ENCODE measurements at places on chromosomes 13 and 19.

DNA sequence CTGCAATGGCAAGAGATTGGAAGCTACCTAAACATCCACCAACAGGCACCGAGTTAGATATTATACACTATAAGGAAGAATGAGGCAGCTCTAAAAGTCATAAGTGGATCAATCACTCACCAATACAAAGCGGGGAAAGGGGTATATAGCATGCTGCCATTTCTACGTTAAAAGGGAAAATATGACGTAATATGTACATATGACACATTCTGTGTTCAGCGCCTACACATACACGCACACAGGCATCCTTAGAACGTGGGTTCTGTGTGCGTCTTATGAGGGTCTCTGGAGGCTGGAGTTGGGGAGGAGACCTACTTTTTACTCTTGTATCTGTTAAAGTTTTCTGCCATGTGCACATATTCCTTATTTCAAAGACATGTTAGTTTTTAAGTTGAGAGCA, 5.9 kb downstream of the IL17D start:
- no peak for DNase-seq

GRCh38 chr19:30602661-30603350, 230.6 kb downstream of the ZNF536 start:
- DNase-seq = no peak

GRCh38 chr13:97205982-97206381, 16.2 kb upstream of the MBNL2 start:
- DNase-seq = no peak

DNA sequence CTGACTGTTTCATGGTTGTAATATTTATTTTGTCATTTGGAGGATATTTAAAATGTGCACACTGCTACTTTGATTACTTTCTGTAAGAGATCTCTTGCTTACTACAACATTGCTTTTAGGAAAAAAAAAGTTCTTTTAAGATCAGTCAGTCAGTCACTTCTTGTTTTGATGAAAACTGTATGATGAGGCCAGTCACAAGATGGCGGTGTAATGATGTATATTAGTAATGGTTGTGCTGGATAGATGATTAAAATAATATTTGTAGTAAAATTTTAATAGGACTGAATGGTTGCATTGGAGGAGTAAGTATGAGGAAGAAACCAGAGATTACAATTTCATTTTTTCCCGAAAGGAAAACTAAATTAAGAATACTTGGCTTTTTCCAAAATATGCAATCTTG, 2411.1 kb downstream of the PCDH9 start:
- no peak for DNase-seq

- no peak for DNase-seq
These were observed 19.6 kb downstream of the PLIN4 start for GRCh38 chr19:4498694-4499093.

DNA sequence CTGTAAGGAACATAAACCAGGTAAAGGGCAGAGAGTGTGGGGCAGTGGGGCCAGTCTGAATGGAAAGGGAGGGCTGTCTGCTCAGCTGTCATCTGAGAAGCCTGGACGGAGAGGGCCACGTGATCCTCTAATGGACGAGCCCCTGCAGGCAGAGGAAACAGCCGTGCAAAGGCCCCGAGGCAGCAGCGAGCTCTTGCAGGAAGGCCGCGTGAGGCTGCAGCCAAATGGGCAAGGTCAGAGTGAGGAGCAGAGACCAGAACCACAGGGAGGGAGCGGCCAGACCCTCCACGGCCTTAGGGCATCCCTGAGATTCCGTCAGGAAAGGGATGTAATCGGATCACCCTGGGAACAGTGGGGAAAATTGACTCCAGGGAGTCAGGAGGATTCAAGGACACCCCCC, 4.4 kb downstream of the LILRB4 start:
- DNase-seq = no peak

- DNase-seq = no peak
These were observed 5.2 kb downstream of the GRTP1 start for GRCh38 chr13:113358653-113359190.

- no peak for DNase-seq
These were observed 7.2 kb downstream of the ATP8A2 start for GRCh38 chr13:25379011-25379410.

DNA sequence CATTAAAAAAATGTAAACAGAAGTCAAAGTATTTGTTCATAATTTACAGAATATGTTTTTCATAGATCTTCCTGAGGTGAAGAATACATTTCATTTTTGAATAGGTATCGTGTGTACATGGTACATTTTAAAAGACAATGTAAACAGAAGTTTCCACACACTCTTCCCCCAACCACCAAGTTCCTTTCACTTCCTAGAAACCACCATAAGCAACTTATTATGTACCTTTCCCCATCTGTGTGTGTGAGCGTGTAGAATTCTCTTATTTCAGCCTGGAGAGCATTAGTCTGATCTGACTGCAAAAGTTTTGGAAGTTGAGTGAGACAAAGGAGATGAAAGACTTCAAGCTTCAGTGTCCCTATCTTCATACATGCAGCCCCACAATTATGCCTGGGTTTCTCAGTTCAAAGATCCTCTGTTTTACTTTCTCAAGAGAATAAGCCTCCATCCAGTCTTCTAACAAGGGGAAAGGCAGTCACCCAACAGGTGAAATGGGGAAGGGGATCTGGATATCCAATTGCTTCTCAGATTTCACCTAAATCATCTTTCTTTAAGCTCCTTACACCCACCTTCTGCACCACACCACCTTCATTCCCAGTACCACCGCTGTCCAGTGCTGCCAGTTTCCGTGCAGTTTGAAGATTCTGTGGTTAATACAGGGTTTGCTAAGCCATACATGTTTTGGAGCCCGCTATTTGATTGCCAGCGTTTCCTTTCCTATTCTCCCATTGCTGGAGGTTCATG, 2.1 kb downstream of the TEX30 start:
- DNase-seq = no peak

DNA sequence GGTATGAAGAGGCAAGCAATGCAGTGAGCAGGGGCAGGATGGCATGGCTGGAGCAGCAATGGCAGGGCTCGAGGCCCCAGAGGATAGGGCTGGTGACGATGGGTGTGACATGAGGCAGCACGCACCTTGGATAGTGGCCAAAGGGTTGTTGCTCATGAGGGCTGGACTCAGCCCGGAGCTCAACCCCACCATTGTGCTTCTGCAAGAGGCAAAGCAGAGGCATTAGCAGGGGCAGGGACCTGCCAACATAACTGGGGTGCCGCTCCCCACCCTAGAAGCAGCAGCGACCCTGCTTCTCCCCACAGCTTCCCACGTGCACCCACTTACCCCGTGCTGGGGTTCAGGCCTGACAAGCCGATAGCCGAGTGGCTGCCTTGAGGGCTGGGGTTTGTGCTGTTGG, 15.8 kb downstream of the ZNF574 start:
- DNase-seq = no peak

DNA sequence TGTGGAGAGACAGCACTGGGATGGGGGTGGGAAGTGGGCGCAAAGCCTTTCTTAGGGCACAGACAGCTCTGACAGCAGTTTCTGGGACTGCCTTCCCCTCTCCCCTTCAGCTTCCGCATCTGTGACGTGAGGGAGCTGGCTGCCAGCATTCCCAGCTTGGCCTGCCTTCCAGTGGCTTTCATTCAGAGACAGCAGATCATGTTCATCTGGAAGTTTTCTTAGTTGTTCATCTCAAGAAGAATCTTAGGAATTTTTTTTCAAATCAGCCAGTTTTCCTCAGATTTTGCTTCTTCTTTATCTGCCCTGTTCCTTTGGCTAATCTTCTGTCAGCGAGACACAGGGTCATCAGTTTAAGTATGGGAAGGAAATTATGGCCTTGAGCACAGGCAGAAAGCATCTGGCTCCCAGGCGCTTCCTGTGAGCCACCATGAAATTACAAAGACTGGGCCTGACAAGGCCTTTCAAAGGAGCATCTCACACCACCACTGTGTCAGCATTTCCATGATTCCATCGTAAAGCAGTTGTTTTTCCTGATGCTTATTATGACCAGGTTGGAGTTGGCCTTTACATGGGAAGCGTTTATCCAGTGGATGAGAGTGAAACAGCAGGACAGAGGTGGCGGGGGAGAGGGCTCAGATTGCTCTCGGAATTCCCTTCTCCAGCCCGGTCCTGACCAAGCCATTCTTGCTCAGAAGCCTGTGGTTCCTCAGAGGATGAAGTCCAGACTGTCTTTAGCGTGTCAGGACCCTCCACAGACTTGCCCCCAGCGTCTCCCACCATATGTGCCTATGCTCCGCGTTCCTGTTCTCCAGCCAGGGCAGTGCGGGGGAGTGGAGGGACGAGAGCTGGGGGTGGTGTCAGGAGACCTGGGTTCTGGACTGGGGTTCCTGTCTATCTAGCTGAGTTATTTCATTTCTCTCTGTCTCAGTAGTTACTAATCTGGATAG, 43.6 kb downstream of the ARHGAP35 start:
- DNase-seq = no peak
